ENCODE measurements at places on chromosomes 7 and 10. TPM values are rescaled to one million over a fixed set of nuclear protein-coding genes. Genes with fewer than 3 reads are reported as not detected.

GRCh38 chr7:29090836-29091601 lies 55.3 kb downstream of the CPVL start:
- DNase-seq: peak; percentile 38

DNA sequence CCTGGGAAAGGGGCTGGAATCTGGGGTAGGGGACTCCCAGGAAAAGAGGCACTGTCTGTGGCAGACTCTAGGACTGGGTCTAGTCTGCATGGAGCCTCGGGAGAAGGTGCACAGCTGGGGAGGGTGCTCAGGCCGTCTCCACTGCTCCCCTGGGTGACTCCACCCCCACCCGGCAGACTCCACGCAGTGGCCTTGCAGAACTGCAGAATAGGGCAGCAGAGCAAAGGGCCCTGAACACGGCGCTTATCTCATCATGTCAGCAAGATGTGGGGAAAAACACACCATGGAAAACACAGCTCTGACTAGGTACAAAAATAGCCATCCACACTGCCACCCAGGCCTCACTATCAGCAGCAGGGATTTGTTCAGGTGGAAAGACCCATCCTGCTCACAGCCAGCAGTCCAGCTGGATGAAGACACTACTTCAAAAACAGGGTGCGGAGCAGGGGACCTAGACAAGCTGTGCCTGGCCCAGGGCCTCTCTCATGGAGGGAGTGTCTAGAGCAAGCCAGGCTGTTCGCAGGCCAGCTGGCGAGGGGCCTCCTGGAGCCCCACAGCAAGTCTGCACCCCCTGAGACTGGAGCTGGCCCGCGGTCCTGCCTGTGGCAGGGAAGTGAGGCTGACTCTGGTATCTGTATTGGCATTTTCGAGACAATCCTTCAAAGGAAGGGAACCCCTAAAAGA lies 11.7 kb downstream of the MAT1A start:
- no peak for DNase-seq

- no peak for DNase-seq
Observed at GRCh38 chr10:111758593-111758992, 425.0 kb downstream of the GPAM start.

DNA sequence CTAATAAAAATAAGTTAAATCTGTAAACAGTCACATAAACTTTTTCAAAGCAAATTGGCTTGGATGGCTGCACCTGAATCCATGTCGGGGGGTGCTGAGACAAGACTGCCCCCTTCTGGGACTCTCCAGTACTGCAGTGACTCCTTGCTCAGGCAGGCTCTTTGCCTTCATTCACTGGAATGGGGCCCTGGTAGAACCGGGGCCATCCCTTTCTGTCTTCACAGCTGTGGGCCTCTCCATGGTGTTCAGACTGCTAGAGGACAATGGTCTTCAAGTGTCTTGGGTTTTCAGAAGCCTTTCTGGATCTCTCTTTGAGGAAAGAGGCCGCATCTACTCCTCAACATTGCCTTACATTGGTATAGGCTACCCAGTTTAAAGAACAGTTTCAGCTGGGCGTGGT lies 16.1 kb upstream of the IMPDH1 start:
- DNase-seq: peak; percentile 60

DNA sequence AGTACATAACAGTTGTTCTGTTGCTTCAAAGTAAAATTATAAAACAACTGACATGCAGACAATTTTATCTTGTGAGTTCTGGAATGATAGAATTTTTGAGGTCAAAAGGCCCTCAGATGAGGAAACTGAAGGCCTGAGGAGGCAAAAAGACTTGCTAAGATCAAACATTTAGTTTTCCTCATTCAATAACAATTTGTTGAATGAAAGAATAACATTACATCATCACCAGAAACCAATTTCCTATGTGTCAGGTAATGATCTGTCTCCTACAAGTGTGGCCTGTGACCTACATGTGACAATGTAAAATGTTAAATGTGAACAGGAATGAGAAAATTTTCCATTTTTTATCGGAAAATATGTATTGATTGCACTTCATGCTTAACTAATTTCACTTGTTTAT lies 16.6 kb upstream of the ASB4 start:
- no peak for DNase-seq

- DNase-seq: no peak
Observed at GRCh38 chr7:105839266-105839665, 37.1 kb downstream of the ATXN7L1 start.

DNA sequence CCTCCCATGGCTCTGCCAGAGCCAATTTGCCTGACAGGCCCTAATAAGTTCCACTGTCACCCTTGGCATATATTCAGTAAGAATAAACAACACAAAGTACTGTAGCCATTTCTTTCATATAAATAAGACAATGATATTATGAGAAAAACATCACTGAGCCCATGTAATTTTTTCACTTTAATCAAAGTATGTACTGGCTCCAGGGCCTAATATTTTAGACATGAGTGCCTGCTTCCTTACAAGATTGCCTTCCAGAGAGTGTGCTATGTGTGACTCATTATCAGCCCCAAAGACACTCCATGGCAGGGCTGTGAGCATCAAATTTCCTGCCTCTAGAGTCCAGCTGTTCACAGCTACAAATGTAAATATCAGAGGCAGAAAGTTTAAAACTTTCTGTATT lies 297.6 kb downstream of the LHFPL3 start:
- no peak for DNase-seq

DNA sequence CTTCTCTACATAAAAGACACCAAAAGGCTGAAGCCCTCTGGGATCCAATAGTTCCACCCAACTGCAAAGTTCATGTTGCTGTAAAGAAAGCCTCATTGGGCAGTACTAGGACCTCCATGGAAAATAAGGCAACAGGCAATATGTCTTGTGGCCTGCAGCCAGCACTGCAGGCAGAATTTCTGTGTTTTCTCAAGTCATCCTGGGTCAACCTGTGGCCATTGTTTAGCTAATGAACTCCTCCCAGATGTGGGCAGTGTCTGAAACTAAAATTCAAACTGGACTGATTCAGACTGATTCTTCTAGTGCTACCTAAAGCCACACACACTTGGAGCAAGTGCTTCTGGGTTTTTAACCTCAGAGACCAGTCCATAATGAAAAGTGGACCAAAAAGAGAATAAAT lies 141.5 kb downstream of the PPP1R17 start:
- no peak for DNase-seq

The C10orf67 gene
- 0.36 TPM for total RNA-seq

Data from left ventricle myocardium inferior (tissue), 1 donor.